ENCODE measurements at places on chromosomes 12 and 14.

DNA sequence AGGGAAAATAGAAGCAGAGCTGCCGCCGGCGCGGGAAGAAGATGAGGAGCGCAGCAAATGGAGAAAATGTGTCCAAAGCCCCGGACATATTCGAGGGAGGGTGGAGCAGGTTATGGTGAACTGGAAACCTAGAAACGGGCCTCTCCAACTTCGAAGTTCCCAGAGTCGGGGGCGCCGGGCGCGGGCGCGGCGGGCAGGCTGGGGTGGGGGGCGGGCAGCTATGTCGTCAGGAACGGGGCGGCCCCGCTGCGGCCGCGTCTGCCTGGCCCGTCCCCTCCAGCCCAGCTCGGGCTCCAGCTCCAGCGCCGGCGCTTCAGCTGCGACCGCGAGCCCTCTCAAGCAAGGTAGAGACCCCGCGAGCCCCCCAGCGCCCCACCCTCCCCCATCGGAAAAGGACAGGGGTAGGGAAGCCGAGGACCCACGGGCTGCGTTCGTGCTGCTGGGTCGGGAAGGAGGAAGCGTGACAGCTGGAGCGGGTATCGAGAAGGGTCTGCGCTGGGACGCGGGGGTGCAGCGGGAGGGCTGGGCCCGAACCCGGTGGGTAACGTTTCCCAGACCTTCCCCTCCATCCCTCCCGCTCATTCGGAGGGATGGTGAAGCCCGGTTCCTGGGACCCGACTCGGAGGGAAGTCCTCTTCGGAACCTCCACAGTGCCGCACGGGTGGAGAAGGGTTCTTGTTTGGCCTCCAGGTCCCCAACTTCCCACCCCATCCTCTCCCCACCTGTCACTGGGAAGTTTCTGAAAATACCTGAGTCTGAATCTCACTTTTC lies 1.0 kb downstream of the DGKA start:
- no peak for DNase-seq

DNA sequence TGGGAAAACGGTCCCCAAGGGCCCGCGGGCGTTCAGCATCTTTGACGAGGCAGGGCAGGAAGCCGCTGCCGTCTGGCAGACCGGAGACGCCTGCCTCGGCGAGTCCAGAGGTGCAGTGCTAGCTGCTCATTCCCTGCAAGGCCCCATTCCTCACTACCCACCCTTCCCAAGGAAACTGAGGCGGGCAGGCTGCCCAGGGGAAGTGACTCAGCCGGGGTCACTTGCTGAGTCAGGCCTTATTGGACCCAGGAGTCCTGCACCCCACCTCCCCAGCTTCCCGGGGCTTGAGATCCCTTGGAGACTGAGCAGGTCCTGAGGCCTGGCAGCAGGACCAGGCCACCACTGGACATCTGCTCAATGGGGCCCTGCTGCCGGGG lies 3.7 kb downstream of the SH2B3 start:
- no peak for DNase-seq

- DNase-seq = no peak
Observed at GRCh38 chr14:66918527-66918926, 270.7 kb upstream of the GARIN2 start.

DNA sequence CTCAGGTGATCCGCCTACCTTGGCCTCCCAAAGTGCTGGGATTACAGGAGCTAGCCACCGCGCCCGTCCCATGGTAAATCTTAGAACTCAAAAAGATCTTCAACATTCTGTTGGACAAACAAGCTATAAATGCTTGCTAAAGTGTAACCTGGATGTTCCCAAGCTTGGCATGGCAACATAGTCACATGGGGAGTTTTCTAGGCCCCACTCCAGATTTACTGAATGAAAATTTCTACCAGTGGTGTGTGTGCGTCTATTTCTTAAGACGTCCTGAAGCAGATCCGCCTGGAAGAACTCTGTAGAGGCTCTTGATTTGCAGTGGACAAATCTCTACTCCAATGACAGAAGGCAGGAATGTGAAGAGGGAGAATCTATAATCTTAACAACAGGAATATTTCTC lies 59.9 kb downstream of the ZFYVE21 start:
- DNase-seq = no peak

DNA sequence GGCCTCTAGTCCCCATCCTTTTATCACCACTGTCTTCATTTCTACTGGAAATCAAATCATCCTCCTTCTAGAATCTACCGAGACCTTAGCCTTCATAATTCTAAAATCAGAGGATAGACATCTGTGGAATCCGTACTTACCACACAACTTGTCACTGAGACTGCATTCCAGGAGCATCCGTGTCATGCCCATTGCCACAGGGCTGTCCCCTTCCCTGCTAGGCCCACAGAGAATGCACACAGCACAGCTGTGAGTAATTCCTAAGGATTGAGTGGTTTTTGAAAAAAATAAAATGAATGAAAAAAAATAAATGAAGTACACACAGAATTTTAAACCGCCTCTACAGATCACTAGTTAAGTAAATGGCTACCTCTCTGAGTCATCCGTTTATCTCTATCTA lies 21.0 kb upstream of the MAGOHB start:
- DNase-seq = no peak

- DNase-seq = no peak
Observed at GRCh38 chr14:102939820-102940561, 17.5 kb downstream of the AMN start.

DNA sequence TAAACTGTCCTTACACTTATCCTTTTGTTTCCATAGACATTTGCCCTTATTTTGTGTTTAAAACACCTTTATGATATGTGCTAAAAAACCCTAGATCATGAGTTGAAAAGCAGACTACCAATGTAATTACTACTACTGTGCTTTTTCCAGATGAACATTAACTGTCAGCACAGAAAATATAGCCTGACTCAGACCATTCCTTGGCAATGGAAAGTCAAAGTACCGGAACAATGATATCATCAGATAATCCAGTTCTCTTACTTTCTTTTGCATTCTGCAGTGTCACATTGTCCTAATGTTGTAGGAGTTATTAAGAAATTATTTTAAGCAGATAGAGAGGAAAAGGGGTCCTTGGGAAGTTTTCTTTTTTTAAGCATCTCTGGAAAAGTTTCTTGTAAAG lies 1189.0 kb upstream of the FLRT2 start:
- DNase-seq = no peak

Data from epithelial cell of proximal tubule (primary cell).